Fibroblast of skin of left biceps (primary cell): ENCODE measurements at places on chromosomes 13 and 19.
A peak's percentile ranks its signal among the peaks of the same experiment; 100 is the strongest.

DNA sequence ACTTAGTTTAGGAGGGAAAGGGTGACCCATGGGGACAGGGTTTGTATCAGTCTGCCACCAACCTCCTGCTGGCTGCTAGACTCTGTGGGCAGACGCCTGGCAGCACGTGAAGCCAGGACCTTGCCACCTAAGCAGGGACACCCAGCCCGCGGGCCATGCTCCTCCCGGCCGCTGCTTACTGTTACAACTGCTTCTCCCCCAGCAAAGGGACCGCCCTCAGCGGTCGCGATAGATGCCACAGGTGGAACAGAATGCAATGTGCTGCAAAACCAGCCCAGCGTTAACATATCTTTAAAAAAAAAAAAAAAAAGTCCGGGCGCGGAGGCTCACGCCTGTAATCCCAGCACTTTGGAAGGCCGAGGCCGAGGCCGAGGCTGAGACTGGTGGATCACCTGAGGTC, 1.9 kb upstream of the RHPN2 start:
- DNase-seq = no peak

DNA sequence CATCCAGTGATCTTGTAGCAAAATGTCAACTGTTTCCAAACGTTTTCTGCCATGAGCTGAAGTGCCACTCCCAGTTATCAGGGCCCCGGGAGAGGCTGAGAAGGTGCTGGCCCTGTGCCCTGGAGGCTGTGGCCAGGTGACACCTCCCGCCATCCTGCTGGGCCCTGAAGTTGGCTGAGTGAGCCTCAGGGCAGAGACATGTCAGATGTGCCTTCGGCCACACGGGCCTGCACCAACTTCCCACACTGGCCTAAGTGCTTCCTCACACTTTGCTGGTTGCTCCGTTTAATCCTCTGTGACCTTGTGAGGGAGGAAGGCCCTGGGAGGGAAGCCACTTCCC, 4.8 kb downstream of the ADPRHL1 start:
- no peak for DNase-seq

DNA sequence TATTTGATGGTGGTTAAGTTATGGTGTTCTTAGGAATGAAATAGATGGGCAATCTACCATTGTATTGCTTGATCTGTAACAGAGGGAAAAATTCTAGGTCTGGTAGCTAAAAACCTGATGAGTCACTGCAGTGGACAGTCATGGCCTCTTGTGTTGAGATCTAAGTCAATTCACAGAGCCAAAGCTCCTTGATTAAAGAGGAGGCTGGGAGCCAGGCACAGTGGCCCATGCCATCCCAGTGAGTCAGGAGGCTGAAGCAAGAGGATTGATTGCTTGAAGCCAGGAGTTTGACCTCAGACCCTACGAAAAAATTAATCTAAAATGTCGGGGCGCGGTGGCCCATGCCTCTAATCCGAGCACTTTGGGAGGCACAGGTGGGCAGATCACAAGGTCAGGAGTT, 67.1 kb upstream of the KPNA3 start:
- DNase-seq = peak; percentile 23

DNA sequence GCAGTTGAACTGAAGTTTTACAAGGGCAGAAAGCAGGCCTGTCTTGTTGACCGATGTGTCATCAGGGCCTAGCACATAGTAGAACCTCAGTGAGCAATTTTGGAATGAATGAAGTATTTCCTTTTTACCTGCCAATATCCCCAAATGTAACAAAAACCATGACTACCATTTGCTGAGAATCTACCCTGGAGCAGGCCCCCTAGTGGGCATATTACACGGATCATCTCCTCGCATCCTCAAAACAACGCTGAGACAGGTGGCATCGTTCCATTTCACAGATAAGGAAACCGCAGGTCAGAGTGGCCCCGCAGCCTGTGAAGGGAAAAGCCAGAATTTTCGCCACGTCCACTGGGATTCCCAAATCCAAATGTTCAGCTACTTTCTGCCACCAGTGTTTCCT, 77.9 kb downstream of the CACNA1A start:
- DNase-seq = no peak

GRCh38 chr13:102280366-102280765, 121.5 kb downstream of the FGF14 start:
- DNase-seq = no peak

DNA sequence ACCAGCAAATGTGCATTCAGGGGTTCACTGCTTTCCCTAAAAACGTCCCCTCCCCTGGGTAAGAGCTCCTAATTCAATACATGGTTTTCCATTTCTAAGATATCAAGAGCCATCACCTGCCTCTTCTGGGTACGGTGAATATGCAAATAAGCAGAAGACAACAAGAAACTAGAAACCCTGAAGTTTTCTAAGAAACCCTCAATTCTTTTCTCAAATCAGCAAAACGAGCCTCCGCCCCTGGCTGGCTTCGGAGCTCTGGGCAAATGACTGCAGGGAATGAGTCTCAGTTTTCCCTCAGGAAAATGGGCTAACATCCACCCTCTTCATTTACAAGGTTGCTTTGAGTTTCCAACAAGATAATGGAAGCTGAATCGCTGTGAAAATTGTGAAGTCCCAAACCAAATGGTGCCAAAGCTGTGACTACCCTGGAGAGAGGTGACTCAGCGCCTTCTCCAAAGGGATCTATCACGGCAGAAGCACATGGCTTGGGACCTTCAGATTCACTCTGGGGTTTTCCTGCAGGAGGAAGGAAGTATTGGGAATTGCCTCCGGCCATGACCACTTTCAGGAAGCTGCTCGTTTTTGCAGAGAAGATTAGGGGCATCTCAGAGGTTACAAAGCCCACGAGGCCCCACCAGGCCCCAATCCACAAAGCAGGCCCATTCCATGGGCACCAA, 26.6 kb downstream of the KLF2 start:
- DNase-seq = no peak

DNA sequence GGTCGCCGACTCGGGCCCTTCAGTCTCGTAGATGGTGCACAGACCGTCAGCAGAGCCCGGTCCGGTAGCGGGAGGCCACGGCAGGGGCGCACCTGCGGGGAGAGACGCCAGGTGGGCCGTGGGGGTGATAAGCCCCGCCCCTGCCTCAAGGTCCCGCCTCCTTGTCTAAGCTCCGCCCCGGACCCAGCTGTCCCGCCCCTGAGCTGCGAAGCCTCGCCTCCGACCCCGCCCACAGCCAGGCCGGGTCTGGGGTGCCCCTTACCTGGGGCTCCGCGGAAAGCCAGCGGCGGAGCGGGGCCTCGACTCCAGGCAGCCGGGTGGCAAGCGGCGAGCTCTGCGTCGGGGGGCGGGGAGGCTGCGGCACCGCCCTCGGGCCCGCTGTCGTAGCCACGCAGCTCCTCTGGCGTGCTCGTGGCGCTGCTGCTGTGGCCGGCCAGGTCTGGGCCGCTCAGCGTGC, 4.7 kb downstream of the PRR36 start:
- no peak for DNase-seq

DNA sequence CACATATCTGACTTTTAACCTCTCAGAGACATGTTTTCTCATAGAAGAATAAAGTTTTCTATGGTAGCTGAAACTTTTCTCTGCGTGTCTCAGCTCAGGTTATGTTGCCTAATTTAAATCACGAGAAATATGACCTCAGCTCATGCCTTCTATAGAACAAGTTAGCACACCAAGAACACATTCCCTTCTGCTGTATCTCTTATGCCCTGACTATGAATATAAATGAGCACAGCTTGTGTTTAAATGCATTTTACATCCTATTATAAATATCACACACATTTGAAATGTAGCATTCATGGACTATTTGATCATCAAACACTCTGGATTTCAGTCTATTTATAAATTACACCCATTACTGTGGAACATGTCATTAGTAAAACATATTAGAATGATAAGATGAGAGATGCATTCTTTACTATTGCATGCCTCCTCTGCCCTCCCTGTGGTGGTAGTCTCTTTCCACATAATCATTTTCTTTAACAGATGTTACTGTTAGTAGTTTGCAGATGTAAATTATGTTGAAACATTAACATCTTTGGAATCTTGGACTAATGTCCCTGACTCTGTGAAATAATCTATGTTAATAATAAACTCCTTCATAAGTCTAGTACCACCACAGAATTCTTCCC, 2044.9 kb upstream of the PCDH20 start:
- DNase-seq = peak; percentile 69

DNA sequence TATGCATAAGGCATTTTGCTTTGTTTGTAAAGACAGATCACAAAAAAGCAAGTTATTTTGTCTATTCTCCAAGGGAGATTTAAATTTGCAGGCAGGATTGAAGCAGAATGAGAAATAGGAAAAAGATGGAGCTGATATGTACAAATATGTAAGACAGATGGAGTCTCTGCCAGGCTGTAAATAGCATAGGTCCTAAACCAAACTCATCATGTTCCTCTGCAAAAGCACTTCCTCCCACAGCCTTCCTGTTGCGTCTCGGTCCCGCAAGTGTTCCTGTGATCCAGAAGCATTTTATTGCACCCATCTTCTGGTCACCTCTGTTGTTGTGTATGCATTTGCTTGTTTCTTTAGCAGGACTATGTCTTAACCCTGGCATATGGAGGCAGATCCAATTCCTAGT, 95.7 kb upstream of the CLDN10 start:
- no peak for DNase-seq

DNA sequence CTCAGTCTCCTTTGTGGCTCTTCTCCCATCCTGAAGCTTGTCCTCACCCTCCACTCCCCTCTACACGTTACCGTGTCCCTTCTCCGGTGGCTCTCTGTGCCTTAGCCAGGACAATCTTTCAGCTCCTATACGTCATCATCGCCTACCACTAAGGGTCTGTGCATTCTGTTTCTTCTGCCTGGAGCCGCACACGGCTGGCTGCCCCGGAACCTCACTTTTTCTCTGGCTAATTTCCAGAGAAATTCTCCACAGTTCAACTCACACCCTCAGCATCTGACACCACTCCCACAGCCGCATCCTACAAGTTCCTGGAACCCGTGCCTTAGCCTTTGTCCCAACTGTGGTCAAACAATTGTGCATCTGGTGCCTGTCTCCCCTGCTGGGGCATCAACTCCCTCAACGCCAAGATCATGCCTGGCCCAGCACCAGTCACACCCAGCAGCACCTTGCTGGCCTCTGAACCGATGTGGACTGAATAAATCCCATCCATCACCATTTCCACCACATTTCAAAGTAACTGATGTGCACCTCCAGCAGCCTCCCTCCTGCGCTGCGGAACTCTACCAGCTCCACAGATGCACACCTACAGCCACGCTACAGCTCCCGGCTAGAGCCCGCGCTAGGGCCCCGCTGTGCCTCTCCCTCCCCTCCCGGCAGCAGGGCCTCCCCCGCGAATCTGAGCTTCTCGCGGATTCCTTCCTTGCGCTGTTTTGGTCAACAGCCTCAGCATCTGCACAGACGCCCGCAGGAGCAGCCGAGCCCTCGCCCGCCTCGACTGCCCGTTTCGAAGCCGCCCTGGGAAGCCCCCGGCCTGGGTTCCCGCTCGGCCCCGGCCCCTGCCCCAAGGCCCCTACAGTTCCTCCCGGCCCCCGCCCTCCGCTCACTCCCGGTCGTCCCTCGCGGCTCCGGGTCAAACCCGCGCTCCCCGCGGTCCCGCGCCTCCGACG, 689 bp downstream of the DCUN1D2 start:
- DNase-seq = no peak

GRCh38 chr19:6212403-6213265, 67.1 kb downstream of the MLLT1 start:
- no peak for DNase-seq

DNA sequence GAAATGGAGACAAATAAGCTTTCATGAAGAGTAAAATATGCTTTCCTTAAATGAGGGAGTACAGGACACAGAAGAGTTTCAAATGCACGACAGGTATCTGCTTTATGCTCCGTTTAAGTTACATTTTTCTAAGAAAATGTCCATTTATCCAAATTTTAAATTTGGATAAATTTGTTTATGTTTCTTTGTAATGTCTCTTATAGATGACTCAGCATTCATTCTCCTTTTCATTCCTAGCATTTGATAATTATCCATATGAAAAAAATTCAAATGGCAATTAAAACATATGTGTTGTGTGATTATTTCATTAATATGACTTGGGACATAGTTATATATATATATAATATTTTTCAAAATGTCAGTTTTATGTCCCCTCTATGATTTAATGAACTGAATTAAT, 1449.3 kb downstream of the SLITRK1 start:
- no peak for DNase-seq

- DNase-seq = no peak
Observed at GRCh38 chr19:45659096-45659729, 8.8 kb upstream of the GIPR start.

GRCh38 chr13:78602561-78603239, 652 bp downstream of the POU4F1 start:
- DNase-seq = no peak

DNA sequence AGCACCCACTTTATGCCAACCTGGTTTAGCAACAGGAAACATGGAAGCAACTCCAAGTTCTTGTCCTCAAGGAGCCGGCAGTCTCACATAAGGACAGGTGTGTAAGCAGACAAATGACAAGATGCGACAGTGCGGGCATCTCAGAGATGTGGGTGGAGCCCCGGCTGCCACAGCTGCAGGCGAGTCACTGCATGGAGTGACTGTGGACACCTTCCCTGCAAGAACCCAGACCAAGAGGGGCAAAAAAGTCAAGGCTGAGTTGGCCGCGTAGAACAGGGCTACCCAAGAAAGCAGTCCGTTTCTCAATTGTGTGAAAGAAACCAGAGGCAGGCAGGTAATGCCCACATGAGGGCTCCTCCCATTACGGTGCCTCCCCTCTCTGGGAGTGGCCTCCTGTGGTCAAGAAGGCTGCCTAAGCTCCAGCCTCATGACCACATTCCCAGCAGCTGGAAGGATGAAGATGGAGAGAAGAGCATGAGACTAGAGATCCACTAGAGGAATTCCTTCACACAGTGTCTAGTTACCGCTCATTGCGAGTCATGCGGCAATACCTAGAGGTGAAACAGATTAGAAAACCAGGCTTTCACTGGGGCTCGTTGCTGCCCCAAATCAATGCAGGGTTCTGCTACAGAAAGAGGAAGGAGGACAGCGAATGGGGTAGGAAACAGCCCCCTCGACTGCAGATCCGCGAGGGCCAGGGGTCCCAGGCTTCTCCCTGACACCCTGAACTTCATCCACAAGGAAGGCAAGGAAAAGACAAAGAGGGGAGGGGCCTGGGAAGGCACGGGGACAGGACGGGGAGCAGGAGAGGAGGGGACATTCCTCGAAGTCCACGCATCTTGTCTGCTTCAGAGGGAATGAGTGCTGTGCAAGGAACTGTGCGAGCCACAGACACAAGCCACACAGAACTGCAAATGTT, 80.2 kb downstream of the SPACA7 start:
- no peak for DNase-seq

- DNase-seq = no peak
Observed at GRCh38 chr13:86464193-86464592, 665.0 kb upstream of the SLITRK6 start.

DNA sequence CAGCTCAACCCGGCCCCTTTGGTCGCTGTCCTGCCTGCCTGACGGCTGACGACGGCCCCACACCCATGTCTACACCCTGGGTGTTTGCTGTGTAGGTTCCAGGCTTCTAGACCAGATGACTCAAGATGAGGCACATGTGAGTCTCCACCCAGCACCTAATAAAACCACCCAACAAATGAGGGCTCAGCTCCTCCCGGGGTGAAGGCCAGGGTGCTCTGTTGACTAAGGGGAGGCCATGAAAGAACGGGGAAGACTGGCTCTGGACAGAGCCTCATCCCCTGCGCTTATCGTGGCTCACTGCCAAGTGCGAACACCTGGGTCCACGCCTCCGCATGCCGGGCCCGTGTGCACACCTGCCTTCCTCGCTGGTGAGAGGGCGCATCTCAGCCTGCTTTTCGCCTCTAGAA, 39.6 kb downstream of the COL4A2 start:
- no peak for DNase-seq

- no peak for DNase-seq
Observed at GRCh38 chr19:7744871-7745650, 2.3 kb downstream of the CD209 start.

GRCh38 chr19:10915130-10916091, 13.0 kb downstream of the YIPF2 start:
- peak; percentile 58 for DNase-seq

- no peak for DNase-seq
Observed at GRCh38 chr19:19006213-19006612, 27.1 kb downstream of the SUGP2 start.
